Mesenchymal stem cell (in vitro differentiated cells and primary cell): ENCODE measurements at places on chromosomes 13 and 19.

DNA sequence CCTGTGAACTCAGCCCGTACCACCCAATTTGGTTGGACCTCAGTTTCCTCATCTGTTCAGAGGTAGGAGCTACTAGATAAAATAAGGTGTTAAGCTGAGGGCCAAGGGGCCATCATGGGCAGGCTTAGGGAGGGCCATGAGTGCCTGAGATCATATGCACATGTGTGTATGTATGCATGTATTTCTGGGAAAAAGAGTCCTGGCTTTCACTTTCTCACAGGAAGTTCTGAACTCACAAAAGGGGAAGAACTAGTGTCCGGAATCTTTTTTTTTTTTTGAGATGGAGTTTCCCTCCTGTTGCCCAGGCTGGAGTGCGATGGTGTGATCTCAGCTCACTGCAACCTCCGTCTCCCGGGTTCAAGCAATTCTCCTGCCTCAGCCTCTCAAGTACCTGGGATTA is 18.9 kb downstream of the TGFB1 start:
- no peak for DNase-seq

DNA sequence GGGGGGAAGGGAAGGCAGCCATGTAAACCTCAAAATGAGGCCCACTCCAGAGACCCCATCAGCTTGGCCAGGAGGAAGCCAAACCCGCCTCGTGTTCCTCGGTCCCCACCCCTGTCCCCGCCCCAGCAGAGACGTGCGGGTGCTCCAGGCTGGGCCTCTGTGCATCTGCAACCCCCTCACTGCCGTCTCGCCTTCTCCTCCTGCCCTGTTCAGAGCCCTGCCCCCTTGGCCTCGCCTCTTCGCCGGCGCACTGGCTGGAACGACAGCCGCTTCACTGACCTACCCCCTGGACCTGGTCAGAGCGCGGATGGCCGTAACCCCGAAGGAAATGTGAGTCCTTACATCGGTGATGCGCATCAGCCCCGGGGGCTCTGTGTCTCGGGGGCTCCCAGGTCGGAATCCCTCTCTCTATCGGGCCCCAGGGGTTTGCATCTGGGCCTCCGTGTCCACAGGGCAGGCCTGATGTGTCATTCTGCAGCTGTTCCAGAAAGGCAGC is 32.2 kb downstream of the TMEM161A start:
- peak; percentile 67 for DNase-seq

GRCh38 chr13:85140192-85140591 is 659.0 kb downstream of the SLITRK6 start:
- peak; percentile 31 for DNase-seq

- DNase-seq: no peak
These were observed 146.8 kb downstream of the IER2 start for GRCh38 chr19:13297023-13297422.

- no peak for DNase-seq
These were observed 7.0 kb downstream of the GPR18 start for GRCh38 chr13:99250982-99251825.

DNA sequence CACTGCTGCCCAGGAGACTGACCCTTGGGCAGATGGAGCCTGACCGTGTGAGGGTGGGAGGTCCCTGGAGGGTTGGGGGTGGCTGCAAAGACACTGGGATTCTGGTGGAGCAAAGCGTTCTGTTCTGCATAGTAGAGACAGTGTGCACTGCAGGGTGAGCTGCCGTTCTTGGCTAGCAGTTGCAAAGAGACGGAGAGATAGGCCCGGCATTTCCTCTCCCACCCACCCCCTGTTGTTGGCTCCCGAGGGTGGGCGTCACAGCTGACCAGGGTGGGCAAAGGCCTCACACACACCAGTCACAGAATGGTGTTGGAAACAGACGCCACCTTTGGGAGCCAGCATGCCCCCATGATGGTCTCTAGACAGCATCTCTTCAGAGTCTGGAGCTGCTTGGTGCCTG is 11.4 kb downstream of the TMEM255B start:
- DNase-seq: no peak

GRCh38 chr13:24277761-24278160 is 31.6 kb upstream of the C1QTNF9 start:
- no peak for DNase-seq

DNA sequence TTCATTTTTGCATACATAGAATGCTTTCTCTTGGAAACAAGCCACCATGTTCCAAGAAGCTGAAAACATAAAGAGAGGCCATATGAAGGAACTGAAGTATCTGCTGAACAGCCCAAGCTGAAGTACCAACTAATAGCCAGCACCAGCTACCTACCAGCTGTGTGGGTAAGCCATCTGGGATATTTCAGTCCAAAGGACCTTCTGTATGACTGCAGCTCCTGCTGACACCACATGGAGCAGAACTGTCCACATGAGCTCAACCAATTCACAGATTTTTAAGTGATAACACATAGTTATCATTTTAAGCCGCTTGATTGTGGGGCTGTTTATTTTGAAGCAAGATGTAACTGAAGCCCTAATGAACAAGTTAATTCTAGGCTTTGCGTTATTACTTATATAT is 621.1 kb upstream of the KLHL1 start:
- no peak for DNase-seq

- DNase-seq: peak; percentile 80
These were observed 10.6 kb downstream of the RXFP2 start for GRCh38 chr13:31749929-31750328.

GRCh38 chr19:41912899-41913537 is 15.2 kb downstream of the ERFL start:
- DNase-seq: no peak

DNA sequence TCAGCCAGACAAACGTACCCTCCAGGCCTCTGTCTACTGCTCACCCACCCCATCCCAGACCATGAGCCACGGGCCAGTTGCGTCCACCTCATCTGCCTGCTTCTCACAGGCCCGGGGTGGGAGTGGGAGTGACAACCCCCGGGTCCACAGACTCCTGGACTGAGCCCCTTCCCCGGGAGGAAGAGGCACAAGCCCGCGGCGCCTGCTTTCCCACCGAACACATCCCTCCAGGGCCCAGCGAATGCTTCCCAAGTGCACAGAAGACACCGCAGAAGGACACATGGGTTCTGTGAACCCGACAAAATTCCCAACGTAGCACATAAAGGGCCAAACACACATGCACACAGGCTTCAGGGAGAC is 18.0 kb upstream of the PLPP2 start:
- no peak for DNase-seq

- no peak for DNase-seq
These were observed 16.9 kb upstream of the SIGLEC11 start for GRCh38 chr19:49977881-49978280.

DNA sequence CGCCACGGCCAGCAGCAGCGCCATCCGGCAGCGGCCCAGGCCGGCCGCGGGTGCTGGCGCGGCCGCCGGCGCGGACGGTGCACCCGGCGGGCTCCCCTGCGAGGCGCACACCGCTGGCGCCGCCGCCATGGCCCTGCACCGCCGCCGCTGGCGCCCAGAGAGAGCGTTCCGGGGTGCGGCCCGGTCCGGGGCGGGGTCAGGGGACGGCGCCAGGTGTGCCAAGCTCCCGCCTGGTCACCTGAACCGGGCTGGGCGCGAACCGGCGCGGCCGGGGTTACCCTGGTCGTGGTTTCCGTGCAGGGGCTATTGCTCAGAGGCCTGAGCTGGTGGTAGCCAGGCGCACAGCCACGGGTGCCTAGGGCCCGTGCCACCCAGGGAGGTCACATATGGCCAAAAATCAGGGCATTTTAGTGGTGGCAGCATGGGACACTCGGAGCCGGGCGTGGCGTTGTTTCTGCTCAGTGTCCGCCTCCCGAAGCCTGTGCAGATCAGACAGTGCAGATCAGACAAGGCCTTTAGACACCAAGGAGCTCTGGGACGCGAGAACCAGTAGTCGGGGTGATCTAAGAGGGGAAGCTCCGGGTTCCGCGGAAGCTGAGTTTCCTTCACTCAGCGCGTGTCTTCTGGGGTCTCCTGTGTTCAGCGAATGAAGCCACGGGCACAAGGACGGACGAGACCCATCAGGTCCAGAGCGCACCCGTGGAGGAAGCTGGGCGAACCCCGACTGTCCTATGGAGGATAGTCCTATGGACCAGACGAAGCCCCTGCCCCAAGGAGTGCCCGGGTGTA is at the start of gene TMEM238:
TMEM238 (minus strand) TSS at position 162 of the 789 bp plus-strand sequence; CDS start at position 129, 33 bp downstream.
- DNase-seq: no peak

DNA sequence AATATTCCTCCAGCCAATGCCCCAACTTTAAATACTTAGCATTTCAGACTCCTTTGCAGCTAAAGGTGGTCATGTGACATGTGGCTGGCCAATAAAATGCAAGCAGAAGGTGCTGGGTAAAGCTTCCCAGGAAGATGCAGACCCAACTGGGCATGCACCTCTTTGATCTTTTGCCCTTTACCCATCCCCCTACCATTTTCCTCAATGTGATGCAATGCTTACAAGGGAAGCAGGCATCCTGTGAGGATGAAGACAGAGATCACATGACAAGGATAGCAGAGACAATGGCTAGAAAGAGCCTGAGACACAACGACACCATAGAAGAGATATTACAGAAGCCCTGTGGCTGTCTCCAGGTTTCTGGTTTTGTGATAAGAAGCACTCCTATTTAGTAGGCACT is 2.1 kb upstream of the WASF3 start:
- no peak for DNase-seq

- DNase-seq: no peak
These were observed 22.6 kb downstream of the NCAN start for GRCh38 chr19:19234220-19234816.

DNA sequence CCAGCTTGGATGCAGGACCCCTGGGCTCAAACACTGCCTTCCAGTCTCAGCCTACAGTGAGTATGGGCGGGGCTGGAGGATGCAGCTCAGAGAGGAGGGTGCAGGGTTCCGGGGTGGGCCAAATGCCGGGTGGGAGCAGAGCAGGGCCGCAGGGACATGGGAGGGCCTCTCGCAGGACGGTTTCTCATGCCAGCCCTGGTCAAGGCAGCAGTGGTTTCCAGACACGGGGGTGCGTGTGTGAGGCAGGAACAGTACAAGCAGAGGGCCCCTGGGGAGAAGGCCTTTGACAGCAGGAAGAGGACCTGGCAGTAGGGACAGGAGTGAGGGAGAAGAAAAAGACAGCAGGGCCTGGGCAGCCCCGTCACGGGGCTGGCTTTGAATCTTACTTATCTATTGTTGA is 34.1 kb downstream of the CRTC1 start:
- no peak for DNase-seq

DNA sequence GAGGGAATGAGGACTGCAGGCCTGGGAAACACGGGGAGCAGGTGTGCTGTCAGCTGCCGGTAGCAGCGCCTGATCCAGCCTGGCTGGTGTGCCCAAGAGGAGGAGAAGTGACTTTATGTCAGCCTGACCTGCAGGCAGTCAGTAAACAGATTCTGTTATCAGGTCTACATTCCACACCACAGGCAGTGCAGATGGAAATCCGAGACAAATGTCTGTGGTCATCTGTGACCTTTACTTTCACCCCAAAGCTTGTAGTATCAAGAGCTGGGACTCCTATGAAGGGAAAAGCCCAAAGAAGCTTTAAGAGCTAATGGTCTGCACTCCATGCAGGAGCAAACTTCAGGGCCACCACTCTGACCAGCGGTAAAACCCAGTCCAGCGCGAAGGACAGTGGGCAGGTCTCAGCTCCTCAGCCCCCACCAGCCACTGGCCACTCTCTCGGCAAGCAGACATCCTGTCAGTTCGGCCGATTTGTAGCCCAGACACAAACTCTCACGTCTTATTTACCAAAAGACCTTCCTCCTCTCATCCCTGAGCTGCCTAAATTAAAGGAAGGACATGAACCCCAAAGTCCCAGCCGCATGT is 7.7 kb downstream of the EPS15L1 start:
- DNase-seq: peak; percentile 61

GRCh38 chr13:23488442-23488841 is 54.9 kb upstream of the SACS start:
- DNase-seq: peak; percentile 68

DNA sequence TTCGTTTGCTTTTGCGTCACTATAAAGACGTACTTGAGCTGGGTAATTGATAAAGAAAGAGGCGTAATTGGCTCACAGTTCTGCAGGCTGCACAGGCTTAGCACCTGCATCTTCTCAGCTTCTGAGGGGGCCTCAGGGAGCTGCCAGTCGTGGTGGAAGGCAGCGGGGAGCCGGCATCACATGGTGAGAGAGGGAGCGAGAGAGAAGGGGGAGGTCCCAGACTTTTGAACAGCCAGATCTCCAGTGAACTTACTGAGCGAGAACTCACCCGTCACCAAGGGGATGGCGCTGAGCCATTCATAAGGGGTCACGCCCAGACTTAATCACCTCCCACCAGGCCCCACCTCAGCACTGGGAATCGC is 58.7 kb upstream of the F7 start:
- no peak for DNase-seq

DNA sequence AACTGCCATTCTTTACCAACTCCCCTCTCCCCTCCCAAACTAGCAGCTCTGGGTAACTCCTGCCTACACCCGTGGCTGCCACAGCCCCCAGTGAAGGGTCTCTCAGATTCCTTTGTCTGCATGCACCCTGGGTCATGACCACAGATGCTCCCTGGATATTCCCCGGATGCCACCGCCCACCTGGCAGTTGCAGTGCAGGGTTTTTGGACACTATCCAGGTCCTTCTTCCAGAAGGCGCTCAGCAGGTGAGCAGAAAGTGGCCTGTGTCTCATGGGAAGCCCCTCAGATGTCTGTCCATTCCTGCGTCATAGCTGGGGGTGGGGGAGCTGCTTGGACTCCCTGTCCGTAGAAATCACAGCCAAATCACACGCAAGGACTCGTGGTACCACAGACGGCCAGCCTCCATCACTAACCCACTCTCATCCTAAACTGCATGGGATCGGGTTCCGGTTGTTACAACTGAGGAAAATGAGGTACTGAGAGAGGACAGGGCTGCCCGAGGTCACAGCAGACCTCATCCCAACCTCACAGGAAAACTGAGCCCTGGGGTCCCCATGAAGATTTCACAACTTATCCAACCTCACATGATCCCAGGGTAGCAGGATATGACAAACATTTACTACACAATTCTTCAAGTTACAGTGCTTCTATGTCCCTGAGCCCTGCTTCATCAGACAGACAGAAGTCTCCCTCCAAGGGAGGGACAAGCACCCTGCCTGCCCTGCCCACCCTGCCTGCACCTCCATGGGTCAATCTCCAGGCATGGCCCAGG is 38.6 kb downstream of the ELL start:
- no peak for DNase-seq

DNA sequence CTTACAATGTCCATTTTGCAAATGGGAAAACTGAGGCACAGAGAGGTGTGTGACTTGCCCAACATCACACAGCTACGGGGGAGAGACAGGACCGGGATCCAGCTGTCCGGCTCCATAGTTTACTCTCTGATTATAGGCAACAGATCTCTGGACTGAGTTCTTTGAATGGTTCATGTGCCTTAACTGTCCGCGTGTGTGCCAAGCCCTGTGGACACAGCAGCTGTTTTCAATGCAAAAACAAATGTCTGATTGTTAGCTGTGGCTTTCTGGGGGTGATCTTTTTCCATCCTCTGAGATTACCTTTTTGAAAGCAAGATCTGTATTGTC is 94.1 kb downstream of the KL start:
- DNase-seq: no peak
